ENCODE measurements at places on chromosomes 7 and 10. TPM values are rescaled to one million over a fixed set of nuclear protein-coding genes. Genes with fewer than 3 reads are reported as not detected.

Gene LDB1
- 8.7 TPM for polyA plus RNA-seq

Gene ANXA8
- 0.97 TPM for polyA plus RNA-seq

Gene UCMA
- not detected for polyA plus RNA-seq

Gene PPP2R2D
- 19.4 TPM for polyA plus RNA-seq

Gene HYCC1
- 12.1 TPM for polyA plus RNA-seq

- DNase-seq: no peak
Observed at GRCh38 chr7:88300401-88300945, 6.2 kb downstream of the STEAP4 start.

DNA sequence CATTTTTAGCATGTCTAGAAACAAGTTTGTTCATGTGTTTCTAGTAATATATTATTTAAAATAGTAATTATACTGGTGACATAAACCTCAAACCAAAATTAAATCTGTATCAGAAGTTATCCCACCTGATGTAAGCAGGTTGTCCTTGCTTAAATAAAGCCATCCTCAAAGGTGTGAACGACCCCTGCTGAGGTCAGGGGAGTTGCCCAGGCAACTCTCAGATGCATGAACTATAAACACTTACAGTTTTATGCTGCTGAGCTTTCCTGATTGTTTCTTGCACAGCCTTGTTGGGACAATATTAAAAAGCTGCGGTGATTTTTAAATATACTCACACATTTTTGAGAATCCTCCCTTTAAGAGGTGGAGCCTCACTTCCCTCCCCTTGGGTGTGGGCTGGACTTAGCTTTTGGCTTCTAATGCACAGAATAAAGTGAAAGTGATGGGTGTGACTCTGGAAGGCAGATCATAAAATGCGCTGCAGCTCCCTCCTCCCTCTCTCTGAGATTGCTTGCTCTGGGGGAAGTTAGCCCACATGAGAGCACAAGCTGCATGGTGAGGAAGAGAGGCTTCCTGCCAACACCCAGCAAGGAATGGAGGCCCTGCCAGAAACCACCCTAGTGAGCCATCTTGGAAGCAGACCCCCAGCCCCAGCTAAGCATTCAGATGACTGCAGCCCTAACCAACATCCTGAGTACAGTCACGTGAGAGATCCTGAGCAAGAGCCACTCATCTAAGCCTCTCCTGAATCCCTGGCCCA, 152.7 kb downstream of the SKIDA1 start:
- peak; percentile 33 for DNase-seq
